Nephron progenitor cell (in vitro differentiated cells): ENCODE measurements at places on chromosomes 2 and 18.

- DNase-seq: no peak
Observed at GRCh38 chr18:72995558-72995957, 127.8 kb upstream of the NETO1 start.

GRCh38 chr2:224682134-224682533, 34.0 kb downstream of the CCDC195 start:
- no peak for DNase-seq

- DNase-seq: peak; percentile 34
Observed at GRCh38 chr2:217836901-217837491, 165.8 kb downstream of the TNS1 start.

- DNase-seq: no peak
Observed at GRCh38 chr2:136492901-136493300, 272.4 kb upstream of the THSD7B start.

GRCh38 chr2:120958623-120959366, 223.1 kb downstream of the GLI2 start:
- DNase-seq: peak; percentile 54

GRCh38 chr2:144579556-144579955, 59.6 kb upstream of the ZEB2 start:
- no peak for DNase-seq

- DNase-seq: no peak
Observed at GRCh38 chr2:144006139-144006538, 513.8 kb downstream of the ZEB2 start.
